Ascending aorta (tissue), 2 donors: ENCODE measurements at places on chromosomes 12 and 14.
A peak's percentile ranks its signal among the peaks of the same experiment; 100 is the strongest.

- DNase-seq = no peak
These were observed 39.1 kb downstream of the GAS2L3 start for GRCh38 chr12:100612606-100613005.

- no peak for DNase-seq
These were observed 6.2 kb upstream of the DYRK4 start for GRCh38 chr12:4555804-4556203.

- DNase-seq = peak; percentile 88
These were observed at the start of the genes KIAA0586 and TIMM9 for GRCh38 chr14:58427281-58428117. KIAA0586 (plus strand) TSS chr14:58427719; CDS start chr14:58428265, 546 bp downstream. TIMM9 (minus strand) TSS chr14:58427531; CDS start chr14:58411945, 15,586 bp downstream.

DNA sequence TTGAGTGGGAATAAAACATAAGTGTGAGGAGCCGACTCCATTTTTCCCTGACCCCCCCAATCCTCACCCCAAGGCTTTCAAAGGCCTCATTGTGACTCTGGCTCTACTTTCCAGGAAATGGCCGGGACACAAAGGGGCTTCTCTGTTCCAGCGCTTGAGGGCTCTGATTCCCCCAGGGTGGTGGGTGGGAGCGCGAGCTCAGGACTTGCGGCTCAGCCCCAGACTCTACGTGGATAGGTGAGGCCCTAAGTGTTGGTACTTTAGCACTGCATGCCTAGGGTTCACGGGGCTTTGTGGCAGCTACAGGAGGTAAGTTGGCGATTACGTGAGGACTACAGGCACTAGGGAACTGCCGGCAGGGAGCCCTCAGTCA, 553 bp downstream of the CNPY2 start:
- DNase-seq = no peak

DNA sequence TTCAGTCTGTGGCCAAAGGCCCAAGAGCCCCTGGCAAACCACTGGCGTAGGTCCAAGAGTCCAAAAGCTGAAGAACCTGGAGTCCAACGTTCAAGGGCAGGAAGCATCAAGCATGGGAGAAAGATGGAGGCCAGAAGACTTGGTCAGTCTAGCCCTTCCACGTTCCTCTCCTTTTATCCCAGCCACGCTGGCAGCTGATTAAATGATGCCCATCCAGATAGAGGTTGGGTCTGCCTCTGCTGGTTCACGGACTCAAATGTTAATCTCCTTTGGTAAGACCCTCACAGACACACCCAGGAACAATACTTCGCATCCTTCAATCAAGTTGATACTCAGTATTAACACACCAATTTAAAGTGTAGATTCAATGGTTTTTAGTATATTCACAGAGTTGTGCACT, 21.1 kb upstream of the OS9 start:
- no peak for DNase-seq

GRCh38 chr14:103910984-103911383, 17.3 kb upstream of the TDRD9 start:
- DNase-seq = no peak

GRCh38 chr12:124322271-124322998, 27.5 kb downstream of the RFLNA start:
- DNase-seq = no peak

GRCh38 chr14:91159182-91159581, 45.3 kb downstream of the DGLUCY start:
- no peak for DNase-seq

GRCh38 chr12:66168410-66168809, 1.4 kb downstream of the TMBIM4 start:
- no peak for DNase-seq

GRCh38 chr14:51006781-51007211, 62.5 kb upstream of the PYGL start:
- DNase-seq = no peak

DNA sequence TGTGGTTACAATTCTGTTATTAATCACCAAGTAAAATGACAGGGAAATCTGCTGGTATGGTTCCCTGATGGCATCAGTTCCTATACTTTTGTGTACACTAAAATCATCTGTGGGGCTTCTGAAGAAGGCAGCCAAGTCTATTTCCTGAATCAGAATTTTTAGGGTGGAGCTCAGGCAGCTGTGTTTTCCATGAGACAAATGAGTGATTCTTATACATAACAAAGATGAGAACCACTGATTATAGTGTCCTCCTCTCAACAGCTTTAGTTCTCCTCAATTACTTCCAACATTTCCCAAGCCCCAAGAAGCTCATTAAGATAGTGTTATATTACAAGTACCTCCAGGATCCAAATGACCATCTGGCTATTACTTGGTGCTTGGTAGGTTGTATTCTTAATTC, 64.5 kb upstream of the USP44 start:
- DNase-seq = no peak

- DNase-seq = no peak
These were observed 65.6 kb downstream of the TESC start for GRCh38 chr12:117033382-117034221.

DNA sequence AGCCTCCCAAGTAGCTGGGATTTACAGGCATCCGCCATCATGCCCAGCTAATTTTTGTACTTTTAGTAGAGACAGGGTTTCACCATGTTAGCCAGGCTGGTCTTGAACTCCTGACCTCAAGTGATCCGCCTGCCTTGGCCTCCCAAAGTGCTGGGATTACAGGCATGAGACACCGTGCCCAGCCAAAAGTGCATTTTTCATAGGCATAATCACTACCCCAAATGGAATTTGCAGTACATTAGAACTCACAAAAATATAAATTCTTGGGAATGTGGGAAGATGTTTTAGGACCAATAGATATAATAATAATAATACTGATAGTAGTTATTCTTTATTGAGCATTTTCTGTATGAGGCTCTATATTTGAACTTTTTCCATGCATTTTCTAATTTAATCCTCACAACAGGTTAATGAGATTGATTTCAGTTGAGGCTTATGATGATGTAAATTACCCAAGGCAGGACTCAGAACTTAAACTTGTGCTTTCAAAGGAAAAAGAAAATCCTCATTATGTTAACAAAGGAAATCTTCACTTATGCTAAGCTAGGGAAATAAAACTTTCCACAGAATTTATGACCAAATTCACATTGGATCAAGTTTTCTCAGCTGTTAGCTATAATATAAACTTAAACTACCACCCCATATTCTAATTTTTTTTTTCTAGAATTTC, 121.6 kb downstream of the SRGAP1 start:
- DNase-seq = no peak

DNA sequence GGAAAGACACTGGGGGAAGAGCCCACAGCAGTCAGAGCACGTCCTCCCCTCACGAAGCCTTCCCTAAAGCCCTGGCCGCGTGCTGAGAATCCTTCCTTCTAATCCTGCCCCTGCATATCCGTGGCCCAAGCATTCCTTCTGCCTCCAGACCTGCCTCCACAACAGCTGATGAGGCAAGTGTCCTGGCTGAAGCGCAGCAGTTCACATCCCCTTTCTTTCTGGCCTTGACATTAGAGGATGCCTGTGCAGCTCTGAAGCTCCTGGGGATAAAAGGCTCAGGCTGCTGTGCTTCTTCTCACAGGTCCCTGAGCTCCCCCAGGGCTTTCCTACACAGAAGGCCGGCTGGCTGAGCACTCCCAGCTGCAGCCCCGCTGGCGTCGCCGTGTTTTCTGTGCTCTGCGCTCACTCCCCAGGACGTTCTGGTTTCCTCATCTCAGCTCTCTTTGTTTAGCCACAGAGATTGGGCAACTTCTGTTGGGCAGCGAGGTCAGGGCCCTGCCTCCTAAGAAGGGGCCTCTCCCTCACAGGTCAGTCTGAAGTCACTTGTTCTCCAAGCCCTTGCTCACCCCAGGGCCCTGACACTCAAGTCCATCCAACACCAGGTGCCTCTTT, 45.8 kb downstream of the NINJ2 start:
- peak; percentile 77 for DNase-seq

DNA sequence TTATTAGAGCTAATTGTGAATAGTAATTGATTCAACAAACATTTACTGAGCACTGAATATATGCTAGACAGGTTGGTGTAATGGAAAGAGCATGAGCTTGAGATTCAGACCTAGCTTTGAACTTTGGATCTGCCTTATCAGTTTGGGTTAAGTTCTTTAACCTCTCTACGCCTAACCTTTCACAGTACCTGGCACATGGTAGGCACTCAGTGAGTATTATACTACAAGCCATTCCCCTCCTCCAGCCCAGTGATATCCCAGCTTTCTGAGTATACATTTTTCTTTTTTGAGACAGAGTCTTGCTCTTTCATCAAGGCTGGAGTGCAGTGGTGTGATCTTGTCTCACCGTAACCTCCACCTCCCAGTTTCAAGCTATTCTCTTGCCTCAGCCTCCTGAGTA, 32.0 kb downstream of the FAM177A1 start:
- no peak for DNase-seq

- DNase-seq = no peak
These were observed 213.6 kb downstream of the C12orf42 start for GRCh38 chr12:103282124-103282523.
